Stimulated activated CD8-positive, alpha-beta memory T cell treated with anti-CD3 and anti-CD28 coated beads, Interleukin-4, amount 100 ng/mL, for 48 hours (primary cell): ENCODE measurements at places on chromosomes 4 and X.

- no peak for DNase-seq
Measured at GRCh38 chr4:73347497-73347896, 56.6 kb upstream of the ALB start.

DNA sequence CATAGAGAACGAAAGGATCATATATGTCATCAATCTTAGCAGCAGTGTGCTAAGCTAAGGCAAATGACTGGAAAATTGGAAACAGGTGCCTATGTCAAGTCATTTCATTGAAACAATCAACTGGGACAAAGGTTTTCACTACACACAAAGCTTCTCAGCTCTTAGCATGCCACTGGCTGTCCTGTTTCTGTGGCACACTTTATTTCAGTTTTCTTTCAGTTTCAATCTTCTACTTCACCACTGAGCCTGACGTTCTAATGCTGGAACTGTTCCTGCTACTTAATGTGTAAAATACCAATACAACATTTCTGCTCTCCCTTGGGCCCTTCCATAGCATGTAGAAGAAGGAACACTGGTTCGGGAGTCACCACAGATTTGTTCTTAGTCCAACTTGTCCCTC, 378.3 kb upstream of the FMR1 start:
- DNase-seq: no peak

- DNase-seq: no peak
Measured at GRCh38 chrX:9557091-9557490, 92.2 kb downstream of the TBL1X start.

GRCh38 chr4:8180310-8181093, 18.6 kb upstream of the SH3TC1 start:
- DNase-seq: no peak

GRCh38 chr4:338759-339097, 1.1 kb downstream of the ZNF141 start:
- no peak for DNase-seq

DNA sequence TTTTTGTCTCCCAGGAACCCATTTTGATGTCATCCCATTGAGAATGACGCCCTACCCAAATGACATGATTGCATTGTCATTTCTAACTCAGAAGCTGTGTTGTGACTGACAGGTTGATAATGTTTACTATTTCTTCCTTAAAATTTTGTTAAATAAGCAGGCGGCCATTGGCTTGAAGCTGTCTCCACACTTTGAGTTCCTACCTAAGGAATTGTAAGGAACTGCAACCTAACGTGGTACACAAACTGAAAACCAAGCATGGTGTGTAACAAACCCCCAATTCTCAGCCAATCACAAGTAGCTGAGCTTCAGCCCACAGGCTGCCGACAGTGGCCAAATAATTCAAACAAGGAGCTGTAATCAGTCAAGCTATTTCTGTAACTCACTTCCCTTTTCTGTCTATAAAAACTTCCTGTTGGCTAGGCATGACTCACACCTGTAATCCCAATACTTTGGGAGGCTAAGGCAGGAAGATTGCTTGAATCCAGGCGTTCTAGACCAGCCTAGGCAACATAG, 2.9 kb upstream of the MND1 start:
- no peak for DNase-seq
